ENCODE measurements at places on chromosomes 12 and 14.

DNA sequence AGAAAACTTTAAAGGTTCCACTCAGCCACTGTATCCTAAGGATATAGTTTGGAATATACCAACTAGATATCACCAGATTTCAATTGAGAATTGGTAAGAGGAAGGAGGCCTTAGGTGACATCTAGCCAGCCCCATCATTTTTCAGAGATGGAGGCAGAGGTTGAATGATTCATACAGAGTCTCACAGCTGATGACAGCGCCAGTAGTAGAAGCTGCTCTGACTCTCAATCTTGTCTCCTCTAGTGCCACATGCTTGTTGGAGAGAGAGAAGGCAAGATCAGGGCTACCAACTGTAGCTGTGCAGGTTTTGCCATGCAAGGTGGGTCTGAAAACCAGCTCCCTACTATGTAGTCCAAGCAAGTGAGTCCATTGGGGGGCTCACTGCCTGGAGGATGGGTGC lies 6.1 kb downstream of the FRMD6 start:
- DNase-seq: no peak

- no peak for DNase-seq
Observed at GRCh38 chr12:97575403-97576193, 113.0 kb downstream of the RMST start.

- DNase-seq: no peak
Observed at GRCh38 chr14:73829526-73830431, 21.9 kb upstream of the PTGR2 start.

- DNase-seq: no peak
Observed at GRCh38 chr12:107493135-107493494, 192.5 kb upstream of the PWP1 start.

DNA sequence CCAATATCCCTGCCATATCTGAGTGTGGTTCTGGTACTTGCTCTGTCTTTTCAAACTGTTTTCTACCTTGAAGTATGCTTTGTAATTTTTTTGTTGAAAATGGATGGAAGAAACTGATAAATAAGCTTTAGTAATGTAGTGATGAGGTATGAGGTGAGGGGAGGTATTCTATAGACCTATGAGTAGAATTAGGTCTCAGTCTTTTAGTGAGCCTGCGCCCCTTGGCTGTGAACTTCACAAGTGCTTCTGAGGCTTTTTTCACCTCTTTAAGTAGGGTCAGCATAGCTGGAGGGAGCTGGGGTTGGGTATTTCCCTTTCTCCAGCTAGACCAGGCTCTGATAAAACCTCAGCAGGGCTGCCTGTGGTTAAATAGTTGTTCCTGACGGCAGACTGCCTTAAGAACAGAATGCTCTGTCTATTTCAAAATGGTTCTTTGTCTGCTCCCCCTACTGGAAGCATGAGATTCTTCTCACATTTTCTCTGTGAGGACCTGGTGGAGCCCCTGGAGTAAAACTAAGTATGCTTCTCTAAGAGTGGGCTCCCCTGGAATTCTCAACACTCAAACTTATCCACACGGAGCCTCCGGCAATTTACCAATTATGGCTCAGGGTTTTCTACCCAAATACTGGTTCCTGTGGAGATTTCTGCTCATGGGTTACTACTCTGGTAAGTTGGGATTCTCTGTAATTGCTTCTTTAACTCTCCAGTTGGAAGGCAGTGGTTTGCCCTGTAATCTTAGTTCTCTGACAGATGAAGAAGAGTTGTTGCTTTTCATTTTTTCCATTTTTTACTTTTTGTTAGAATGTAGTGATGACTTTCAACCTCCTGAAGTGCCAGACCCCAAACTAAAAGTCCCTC lies 13.1 kb downstream of the KRT5 start:
- no peak for DNase-seq

DNA sequence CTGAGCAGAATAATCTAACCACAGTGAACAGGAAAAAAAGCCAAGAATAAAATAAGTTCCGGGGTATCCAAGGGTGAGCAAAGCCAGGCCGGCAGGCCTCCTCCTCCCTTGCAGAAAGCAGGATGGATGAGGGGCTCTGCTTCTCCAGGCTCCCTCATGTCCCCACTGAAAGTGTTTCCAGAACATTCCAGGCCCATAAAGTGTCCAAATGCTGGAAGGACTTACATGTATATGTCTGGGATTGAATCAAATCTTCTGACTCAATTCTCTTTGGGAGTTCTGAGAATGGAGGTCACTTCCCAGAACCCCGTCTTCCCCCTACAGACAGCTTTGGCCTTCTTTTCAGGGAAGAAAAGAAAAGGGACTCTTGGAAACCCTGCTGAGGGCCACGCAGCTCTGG lies 25.0 kb upstream of the BDKRB1 start:
- no peak for DNase-seq

GRCh38 chr14:42141328-42141727 lies 534.7 kb downstream of the LRFN5 start:
- no peak for DNase-seq

DNA sequence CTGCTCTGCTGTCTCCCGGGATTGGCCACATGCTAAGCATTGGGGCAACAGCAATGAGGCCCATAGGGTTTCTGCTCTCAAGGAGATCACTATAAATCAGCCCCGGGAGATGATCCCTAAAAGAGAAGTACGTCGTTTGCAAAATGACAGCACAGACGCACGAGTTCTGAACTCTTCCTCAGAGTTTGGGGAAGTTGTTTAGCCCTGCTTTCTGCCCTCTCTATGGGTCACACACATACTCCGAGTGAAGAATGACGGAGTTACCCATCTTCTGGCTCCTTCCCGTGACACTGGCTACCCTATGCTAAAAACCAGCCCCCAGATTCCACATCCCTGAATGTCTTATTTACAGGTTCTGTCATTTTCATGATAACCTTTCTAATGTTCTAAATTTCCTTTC lies 258.0 kb upstream of the PLEKHG7 start:
- DNase-seq: no peak

GRCh38 chr12:92905258-92905810 lies 23.8 kb downstream of the EEA1 start:
- no peak for DNase-seq

All from NCI-H2029 treated with DMSO at 0.1 percent for 48 hours (cell line).